Sigmoid colon (tissue), 7 donors: ENCODE measurements at places on chromosomes 2 and 18. TPM values are rescaled to one million over a fixed set of nuclear protein-coding genes. Genes with fewer than 3 reads are reported as not detected.

GRCh38 chr18:56815926-56816325 lies 164.8 kb downstream of the WDR7 start:
- no peak for DNase-seq

DNA sequence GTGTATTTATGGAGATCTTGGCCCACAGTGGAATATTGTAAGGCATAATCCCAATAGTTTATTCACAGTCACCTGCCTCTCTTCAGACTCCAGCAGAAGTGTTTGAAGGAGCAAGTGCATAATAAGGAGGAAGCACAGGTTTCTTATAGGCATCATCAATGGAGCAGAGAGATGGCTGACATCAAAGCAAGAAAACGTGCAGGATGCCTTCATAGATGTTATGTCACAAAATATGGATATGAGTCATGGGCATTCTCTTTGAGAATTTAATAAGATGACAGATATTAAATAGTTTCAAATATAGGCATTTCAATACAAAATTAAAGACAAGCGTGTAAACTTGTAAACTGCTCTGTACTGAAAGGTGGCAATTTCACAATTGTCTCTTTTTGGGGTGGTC lies 4.0 kb upstream of the RND3 start:
- no peak for DNase-seq

DNA sequence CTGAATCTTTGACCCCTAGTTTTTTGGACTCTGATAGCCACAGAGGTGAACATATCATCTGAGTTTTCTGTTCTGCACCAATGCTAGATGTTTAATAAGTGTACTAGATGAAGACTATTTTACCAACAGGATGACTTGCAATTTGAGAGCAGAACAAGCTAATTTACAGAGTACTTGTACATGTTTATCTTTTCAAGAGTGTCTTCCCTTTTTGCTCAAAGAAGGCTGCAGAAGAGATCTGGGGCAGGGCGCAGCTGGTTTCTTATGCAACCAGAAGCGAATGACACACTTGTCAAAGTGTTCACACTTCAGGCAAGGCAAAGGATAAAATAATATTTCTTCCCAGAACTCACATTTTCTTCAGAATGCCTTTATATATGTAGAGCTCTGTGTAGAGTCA lies 86.0 kb downstream of the VWA3B start:
- no peak for DNase-seq

- DNase-seq = no peak
Observed at GRCh38 chr2:144578099-144578498, 58.2 kb upstream of the ZEB2 start.

GRCh38 chr2:231397928-231398294 lies 2.4 kb downstream of the B3GNT7 start:
- no peak for DNase-seq

DNA sequence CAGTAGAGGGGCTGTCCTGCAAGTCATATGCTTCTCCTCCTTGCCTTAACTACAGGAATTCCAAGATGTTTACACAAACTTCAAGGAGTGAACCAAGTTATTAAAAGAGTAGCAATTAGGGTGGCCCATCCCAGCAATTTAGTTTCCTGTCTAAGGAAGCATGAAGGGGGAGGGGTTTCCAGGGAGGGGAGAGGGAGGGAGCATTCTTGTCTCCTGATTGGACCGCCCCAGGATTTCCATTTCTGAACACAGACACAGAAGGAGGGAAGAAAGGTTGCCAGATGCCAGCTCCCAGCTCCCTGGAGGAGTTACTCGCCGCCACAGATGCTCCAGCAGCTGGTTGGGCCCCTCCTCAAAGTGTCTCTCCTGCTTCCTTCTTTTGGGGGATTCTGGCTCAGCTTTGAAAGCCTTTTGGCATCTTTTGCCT lies 107.6 kb downstream of the TRIB2 start:
- no peak for DNase-seq

DNA sequence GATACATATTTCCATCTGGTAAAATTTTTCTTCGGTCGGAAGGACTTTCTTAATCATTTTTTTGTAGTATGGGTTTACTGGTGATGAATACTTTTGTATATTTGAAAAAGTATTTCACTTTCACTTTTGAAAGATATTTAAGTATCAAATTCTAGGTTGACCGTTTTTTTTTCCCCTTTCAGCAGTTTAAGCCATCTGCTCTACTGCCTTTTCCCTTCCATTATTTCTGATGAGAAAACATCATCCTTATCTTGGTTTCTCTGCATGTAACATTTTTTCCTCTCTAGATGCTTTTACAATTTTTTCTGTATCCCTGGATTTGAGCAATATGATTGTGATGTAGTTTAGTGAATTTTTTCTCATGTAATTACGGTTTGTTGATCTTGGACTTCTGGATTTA lies 87.0 kb downstream of the MTX2 start:
- DNase-seq = no peak

DNA sequence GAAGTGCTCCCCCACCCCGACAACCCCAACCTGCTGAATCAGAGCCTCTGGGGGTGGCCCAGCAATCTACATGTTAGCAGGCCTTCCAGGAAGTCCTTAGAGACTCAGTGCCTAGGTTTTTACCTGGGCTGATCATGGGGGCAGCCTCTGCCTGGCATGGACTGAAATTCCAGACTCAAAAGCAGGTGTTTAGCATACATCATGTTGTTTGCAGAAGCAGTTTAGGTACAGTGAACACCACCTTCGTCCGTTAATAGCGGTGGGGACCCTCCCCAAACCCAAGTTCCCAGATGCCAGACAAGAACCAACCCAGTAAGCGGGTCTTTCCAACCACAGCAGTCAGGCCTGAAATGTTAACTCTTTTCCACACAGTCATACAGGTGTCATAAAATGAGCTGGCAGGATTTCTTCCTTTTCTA lies 26.4 kb upstream of the GALR1 start:
- no peak for DNase-seq

DNA sequence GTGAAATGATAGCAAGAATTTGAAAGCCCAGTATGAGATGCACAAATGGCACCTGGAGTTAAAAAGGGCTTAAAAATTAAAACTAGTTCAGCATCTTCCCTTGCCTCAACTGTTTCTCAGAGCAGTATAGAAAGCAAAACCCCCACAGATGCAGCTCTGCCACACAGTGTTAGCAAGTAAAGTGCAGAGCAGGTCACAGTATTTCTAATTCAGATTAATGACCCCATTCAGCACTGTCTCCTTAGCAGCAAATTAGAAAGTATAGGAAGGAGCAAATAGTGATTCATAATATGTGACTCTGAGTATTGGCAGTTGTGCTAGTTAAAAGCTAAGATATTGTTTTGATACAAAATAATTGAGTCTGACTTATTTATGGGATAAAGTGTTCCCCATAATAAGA lies 73.8 kb upstream of the CCDC85A start:
- DNase-seq = no peak

Gene POMC
- total RNA-seq = 19.7 TPM

DNA sequence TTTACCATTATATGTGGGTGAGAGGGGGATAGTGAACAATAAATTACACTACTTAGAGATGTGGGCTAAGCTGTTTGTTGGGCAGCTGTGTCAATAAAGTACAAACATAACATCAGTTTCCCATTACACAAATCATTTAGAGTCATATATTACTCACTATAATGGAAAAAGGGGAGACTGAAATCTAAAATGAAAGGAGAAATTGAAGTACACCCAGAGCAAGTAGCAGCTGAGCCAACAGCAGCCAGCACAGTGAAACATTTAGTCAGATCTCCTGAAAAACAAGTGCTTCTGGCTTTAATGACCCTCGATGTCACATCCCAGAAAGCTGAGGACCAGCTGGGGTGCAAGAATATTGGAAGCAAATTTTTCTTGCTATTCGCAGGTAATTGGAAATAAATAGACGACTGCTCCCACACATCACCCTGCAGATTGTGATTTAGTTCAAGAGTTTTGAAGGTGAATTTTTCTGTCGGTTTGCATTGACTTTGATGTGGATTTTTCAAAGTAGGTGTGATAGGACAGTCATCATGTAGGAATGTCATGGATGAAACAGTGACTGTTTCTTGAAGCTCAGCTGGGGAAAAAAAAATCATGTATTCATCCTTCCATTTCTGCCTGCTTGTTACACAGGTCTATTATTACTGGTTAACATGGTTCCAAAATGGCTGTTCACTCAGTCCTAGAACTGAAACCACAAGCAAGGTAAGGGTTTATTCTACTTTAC lies 1607.3 kb upstream of the CELF4 start:
- DNase-seq = no peak

- no peak for DNase-seq
Observed at GRCh38 chr2:18232731-18233438, 327.6 kb downstream of the RDH14 start.

DNA sequence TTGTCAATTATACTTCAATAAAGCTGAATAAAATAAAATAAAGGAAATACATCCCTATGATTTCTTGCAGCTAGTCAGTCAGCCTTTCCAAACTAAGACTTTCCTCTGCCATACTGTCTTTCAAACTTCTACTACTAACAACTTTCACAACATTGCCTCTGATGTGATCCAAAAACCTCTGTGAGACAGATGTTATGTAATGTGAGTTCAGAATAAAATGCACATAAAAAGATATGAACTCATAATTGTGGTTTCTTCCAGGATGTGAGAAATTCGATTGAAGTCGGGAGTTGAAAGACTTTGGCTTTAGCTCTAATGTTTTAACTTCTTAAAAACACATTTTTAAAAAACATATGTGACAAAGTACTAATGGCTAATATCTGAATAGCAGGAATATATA lies 98.7 kb downstream of the PIGN start:
- no peak for DNase-seq

- DNase-seq = no peak
Observed at GRCh38 chr2:162826921-162827320, 11.6 kb downstream of the KCNH7 start.

DNA sequence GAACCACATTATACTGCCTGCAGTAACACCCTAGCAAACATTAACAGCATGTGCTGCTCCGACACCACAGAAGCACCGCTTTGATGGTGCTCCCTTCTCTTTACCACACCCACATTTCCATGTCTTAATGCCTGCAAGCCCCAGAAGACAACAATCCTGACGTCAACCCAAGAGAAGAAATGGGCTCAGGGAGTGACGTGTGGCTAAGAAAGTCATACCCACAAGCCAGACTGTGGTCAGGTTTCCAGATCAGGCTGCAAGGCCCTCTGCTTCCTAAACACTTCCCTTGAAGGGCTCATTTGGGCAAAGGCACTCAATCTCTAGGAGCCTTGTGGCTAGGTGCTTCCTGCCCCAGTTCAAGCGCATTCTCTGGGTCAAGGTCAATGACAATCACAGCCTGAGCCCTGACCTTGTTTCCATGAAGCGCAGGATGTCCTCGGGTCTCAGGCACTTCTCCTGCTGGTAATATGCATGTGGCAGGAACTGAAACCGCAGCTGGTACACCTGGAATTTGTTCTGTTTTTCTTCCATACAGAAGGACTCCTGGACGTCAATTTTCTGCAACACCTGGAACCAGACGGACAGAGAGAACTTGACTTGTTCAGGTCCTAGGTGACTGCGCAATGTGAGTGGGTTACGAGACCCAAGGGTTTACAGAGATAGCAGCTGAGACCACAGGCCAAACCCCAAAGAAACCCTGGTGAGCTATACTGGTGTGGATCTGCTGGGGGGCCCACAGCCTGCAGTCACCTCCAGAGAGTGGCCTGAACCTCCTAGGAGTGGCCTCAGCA lies 67.2 kb downstream of the POLR1A start:
- DNase-seq = peak; percentile 69

Gene TRIM54
- not detected for total RNA-seq

DNA sequence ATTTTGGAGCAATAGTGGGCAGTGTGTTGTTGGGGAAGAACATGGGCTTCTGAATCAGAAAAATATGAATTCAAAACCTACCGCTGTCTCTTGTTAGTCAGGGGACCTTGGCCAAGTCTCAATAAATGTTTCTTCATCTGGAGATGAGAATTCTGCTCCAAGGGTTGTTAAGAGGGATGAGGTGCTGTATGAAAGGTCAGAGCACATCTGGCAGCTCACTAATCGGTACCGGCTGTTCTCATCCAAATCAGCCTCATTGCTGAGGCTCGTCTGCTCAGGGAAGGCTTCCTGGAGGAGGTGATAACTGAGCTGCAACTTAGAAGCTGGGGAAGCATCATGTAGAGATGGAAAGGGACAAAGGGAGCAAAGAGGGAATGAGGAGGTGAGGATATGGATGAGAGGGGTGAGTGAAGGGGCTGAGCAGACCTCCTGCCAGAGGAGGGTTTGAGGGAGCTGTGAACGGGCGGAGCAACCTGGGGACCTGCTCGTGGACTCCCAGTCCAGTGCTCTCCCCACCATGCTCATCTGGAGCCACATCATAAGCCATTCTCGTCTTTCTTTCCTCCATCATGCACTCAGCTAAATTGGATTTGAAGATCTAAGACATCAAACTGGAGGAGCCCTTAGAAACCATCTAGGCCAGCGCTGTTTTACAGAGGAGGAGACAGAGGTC lies 47.4 kb downstream of the GREB1 start:
- DNase-seq = no peak

- no peak for DNase-seq
Observed at GRCh38 chr2:183926433-183926832, 671.9 kb upstream of the ZNF804A start.

- DNase-seq = no peak
Observed at GRCh38 chr2:62335612-62336011, 139.7 kb downstream of the B3GNT2 start.

GRCh38 chr2:138501425-138502254 lies at the start of gene SPOPL:
Gene SPOPL, plus strand, starts transcription at chr2:138501770. Its CDS starts 48,447 bp downstream, at chr2:138550217.
- peak; percentile 95 for DNase-seq

DNA sequence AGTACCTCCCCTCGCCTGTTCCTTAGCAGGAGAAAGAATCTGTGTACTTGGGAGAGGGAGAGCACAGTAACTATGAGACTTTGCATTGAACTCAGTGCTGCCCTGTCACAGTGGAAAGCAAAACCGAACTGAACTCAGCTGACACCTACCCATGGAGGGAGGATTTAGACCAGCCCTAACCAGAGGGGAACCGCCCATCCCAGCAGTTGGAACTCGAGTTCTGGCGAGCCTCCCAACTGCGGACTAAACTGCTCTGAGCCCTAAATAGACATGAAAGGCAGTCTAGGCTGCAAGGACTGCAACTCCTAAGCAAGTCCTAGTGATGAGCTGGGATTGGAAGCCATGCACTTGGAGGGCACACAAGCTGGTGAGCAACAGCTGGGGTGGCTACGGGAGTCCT lies 110.4 kb downstream of the GRB14 start:
- DNase-seq = peak; percentile 66

DNA sequence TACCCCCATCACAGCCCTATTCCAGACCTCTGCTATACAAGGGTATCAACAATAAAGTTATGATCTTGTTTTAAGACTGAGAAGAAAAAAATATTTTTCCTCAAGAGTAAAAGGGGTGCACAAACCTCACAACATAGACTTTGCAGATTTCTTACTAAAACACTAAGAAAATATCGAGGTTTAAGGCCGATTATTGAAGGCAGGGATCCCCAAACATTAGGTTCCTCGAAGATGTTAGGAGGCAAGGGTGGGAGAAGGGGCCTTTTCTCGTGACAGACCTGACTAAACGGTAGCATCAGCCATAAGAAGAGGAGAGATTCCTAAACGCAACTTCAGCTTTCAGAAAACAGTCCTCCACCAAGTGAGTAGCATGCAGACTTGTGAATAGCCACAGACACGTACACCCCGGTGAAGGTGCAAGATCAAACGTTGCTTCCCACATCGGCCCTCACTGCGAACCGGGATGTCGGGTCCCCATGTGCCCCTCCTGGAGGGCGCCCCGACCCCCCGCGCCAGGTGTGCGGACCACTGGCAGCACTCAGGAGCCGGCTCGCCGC lies 678 bp downstream of the PIAS2 start:
- no peak for DNase-seq
